ENCODE measurements at places on chromosomes 4 and X.
A peak's percentile ranks its signal among the peaks of the same experiment; 100 is the strongest.

GRCh38 chr4:38084877-38085711 lies 124.9 kb downstream of the PTTG2 start:
- peak; percentile 25 for DNase-seq

DNA sequence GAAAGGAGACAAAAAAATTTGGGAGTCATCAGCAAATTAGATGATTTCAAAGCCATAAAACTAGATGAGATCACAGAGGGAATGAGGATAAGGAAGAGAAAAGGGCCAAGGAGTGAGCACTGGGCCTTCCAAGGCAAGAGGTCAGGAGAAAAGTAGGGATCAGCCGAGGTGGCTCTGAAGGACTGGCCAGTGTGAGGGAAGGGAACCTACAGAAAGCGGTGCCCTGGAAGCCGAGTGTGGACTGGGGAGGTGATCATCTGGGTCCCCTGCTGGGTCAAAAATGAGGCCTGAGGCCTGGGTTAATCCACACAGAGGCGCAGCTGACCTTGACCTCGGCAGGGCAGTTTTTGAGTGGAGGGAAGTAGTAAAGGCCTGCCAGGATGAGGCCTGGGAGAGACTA lies 133.8 kb downstream of the SMIM20 start:
- no peak for DNase-seq

- no peak for DNase-seq
Measured at GRCh38 chr4:1862055-1862911, 6.3 kb upstream of the LETM1 start.

- DNase-seq, result peak; percentile 8
Measured at GRCh38 chrX:118975831-118976598, 1.6 kb downstream of the LONRF3 start.

GRCh38 chrX:84715315-84715714 lies 213.1 kb upstream of the HDX start:
- DNase-seq, result no peak

DNA sequence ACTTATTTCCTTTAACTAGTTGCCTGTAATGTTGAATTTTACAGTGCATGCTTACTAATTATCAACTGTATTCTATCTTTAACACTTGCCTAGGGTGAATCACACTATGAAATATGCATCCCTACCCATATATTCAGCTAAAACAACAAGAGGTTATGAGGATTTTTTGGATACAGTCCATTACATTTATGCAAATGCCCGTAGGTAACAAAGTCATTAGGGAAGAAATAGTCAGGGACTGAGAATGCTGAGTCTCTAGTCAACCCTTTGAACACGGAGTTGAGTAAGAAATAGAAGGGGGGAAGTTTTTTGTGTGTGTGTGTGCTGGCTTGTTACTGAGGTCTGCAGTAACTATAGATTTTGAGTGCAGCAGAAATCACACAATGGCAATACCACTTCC lies 26.1 kb upstream of the CBLL2 start:
- peak; percentile 82 for DNase-seq

DNA sequence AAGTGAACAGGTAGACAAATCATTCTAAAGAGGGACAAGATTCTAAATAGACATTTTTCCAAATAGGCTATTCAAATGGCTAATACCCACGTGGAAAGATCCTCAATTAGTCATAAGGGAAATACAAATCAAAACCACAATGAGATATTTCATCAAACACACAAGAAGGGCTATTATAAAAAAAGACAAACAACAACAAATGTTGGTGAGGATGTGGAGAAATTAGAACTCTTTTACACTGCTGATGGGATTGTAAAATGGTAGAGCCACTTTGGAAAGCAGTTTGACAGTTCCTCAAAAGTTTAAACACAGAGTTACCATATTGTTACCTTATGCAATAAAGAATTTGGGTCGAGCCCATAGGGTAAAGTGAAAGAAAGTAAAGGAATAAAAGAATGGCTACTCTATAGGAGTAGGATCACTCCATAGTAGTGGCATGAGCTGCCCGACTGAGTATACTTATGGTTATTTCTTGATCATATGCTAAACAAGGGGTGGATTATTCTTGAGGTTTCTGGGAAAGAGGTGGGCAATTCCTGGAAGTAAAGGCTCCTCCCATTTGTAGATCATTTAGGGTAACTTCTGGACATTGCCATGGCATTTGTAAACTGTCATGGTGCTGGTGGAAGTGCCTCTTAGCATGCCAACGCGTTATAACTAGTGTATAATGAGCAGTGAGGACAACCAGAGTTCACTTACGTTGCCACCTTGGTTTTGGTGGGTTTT lies 58.9 kb upstream of the FAM9C start:
- no peak for DNase-seq

GRCh38 chr4:10691651-10692050 lies 7.1 kb upstream of the CLNK start:
- DNase-seq, result no peak

DNA sequence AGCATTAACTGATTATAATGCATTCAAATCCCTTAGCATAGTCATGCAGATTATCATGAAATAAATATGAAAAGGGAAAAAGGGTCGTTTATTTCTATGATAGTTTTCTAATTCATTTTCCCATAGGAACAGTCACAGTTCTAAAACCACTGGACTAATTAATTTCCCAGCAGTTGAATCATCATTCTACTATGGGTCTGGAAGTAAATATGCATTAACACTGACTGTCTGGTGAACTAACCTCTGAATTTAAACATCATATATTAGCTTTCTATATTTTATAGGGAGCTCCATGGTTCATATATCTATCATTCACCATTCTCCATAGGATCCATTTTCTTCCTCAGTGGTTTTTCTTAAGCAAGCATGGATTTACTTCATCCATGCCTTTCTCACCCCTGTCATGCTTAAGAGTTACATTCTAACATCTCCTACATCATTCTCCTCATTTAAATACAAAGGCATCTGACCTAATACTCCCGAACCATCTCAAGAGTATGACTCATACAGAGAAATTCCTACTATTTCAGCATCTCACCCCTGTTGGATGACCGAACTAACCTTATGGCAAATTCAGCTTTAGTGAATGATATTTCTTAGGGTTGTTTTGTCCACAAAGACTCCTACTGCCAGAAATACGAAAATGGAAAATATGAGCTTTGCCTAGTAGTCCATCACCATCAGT lies 198.7 kb upstream of the ADAMTS3 start:
- peak; percentile 34 for DNase-seq

- no peak for DNase-seq
Measured at GRCh38 chrX:46324166-46324565, 221.1 kb downstream of the ZNF674 start.

DNA sequence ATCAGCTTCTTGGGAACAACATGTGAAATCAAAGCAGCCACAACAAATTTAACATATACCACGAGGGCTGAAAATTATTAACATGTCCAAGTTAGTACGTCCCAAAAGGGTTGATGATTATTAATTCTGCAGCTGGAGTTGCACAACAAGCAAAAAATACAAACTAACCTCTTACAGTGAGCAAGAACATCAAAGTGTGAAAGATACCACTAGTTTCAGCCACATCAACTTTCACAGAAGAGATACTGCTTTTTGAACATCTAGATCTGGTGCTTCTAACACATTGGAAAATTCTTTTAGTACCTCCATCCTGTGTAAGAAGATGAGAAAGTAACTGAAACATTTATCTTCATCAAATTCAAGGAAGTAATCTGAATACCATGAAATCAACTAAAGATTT lies 334.1 kb downstream of the PCDH7 start:
- DNase-seq, result no peak

DNA sequence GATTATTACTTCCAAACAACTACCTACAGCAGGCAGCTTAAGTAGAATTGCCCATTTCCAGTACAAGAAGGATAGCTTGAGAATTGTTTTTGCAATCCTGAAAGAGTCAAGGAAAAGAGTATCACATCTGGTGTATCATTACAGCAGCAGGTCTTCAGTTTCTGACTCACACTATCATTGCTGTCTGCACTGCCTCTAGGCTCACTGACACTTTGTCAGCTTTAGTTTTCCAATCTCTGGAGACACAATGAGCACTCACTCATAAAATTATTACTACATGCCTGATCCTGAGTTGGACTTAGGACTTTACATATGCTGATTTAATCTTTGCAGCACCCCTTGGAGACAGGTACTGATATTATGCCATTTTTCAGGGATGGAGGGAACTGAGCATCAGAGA lies 244.6 kb upstream of the BOD1L1 start:
- no peak for DNase-seq

DNA sequence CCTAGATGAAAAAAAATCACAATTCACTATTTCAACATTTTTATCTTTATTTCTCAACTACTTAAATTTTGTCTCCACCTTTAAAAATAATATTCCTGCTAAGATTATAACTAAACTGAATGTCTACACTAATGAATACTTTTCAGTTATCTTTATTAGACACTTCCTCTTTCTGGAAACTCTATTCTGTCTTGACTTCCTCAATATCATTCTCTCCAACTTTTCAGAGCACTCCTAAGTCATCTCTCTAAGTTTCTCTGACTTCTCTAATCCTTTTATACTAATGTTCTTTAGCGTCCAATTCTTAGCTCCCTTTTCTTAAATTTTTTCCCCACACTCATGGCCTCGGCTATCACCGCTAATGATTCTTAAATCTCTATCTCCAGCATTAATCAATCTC lies 374.2 kb downstream of the FBXO8 start:
- DNase-seq, result no peak

GRCh38 chrX:276581-277201 lies 4.5 kb upstream of the PLCXD1 start:
- peak; percentile 67 for DNase-seq

GRCh38 chr4:110663738-110664444 lies 41.0 kb upstream of the PITX2 start:
- peak; percentile 89 for DNase-seq

GRCh38 chr4:118005883-118006282 lies 28.4 kb upstream of the NDST3 start:
- DNase-seq, result no peak

GRCh38 chr4:30835044-30835443 lies 114.9 kb downstream of the PCDH7 start:
- DNase-seq, result no peak

GRCh38 chr4:5638316-5638715 lies 70.0 kb downstream of the EVC2 start:
- DNase-seq, result peak; percentile 96

GRCh38 chr4:1684506-1685234 lies 557 bp upstream of the FAM53A start:
- DNase-seq, result no peak

DNA sequence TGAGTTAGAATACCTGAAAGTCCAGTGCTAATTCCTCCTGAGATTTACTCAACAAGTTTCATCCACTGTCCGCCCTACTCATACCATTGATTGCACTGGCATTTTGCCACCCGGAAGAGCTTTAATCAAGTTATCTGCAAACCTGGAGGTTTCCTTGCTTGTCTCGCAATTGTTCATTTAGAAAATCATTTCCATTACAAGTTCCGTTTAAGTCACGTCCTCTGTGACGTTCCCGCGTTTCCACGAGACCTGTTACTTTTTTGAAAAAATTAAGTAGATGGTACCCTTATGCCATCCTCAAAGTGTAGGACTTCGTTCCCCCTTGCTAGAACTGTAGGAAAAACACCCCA lies 761 bp upstream of the FRYL start:
- DNase-seq, result no peak

- no peak for DNase-seq
Measured at GRCh38 chrX:794311-794710, 163.7 kb downstream of the SHOX start.

GRCh38 chrX:153527208-153527607 lies 9.8 kb downstream of the ATP2B3 start:
- no peak for DNase-seq

GRCh38 chr4:22502895-22503814 lies 12.7 kb downstream of the ADGRA3 start:
- no peak for DNase-seq

- DNase-seq, result no peak
Measured at GRCh38 chr4:13704035-13704434, 76.5 kb upstream of the BOD1L1 start.

DNA sequence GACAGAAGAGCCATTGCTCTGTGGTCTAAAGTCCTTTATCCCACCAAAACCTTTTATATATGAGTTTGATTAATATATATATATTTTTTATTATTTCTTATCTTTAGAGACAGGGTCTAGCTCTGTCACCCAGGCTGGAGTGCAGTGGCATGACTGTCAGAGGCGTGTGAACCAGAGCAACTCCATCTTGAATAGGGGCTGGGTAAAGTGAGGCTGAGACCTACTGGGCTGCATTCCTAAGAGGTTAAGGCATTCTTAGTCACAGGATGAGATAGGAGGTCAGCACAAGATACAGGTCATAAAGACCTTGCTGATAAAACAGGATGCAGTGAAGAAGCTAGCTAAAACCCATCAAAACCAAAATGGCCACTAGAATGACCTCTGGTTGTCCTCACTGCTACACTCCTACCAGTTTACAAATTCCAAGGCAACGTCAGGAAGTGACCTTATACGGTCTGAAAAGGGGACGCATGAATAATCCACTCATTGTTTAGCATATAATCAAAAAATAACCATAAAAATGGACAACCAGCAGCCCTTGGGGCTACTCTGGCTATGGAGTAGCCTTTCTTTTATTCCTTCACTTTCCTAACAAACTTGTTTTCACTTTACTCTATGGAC lies 10.5 kb downstream of the TBCK start:
- DNase-seq, result no peak

GRCh38 chr4:158025131-158025530 lies 147.7 kb downstream of the GASK1B start:
- peak; percentile 33 for DNase-seq

GRCh38 chr4:154450966-154451365 lies 40.6 kb downstream of the DCHS2 start:
- no peak for DNase-seq

DNA sequence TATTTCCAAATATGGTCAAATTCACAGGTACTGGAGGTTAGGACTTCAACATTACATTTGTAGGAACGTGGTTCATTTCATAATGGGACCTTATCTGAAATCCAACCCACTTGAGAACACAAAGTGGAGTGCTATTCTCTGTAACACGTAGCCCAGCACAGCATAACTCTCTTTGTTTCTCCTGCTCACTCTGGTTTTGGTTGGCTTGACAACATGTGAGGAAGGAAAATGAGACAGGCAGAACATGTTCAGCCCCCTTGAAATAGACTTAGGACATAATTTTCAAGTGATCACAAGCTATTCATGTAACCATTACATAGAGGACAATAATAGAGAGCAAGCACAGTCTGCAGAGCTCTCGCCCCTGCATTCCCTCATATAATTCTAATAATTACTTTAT lies 115.1 kb upstream of the SMIM10 start:
- no peak for DNase-seq

DNA sequence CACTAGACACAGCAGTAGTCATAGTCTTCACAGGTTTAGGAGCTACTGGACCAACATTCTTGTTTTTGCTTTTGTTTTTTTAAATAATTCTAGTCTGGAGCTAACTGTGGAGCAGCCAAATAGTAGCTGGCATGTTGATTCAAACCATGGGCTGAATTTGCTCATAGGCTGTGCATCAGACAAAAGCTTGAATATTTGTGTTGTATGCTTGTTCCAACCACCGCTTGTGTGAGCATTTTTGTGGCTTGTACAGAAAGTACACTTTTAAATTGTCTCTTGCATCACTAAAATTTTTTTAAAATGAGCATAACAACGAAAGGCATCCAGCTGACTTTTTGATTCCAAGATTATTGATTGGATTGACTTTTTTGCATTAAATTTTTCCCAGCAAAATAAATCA lies 39.6 kb downstream of the CCNI start:
- peak; percentile 93 for DNase-seq

GRCh38 chr4:78776079-78776728 lies at the start of gene BMP2K:
TSS of gene BMP2K (plus strand) at chr4:78776350. CDS start at chr4:78776544, 194 bp downstream.
- DNase-seq, result peak; percentile 81
